ENCODE measurements at places on chromosomes 1 and 21. TPM values are rescaled to one million over a fixed set of nuclear protein-coding genes. Genes with fewer than 3 reads are reported as not detected.

WRAP73 gene
- total RNA-seq = 7.6 TPM

SPRR2E gene
- 307 TPM for total RNA-seq

IFNGR2 gene
- 59.3 TPM for total RNA-seq

ZNF593OS gene
- not detected for total RNA-seq

VPS13D gene
- total RNA-seq = 58.9 TPM

TPTE gene
- total RNA-seq = not detected

GRCh38 chr1:226734611-226735153 lies 4.4 kb downstream of the ITPKB start:
- DNase-seq = no peak
- peak overlapping the region; percentile 68 for H3K4me3 ChIP-seq
- no peaks in the 10 kb centered on the region for H3K27me3 ChIP-seq
- peaks cover 31% of the 10 kb centered on the region for H3K36me3 ChIP-seq
- peaks cover 75% of the 10 kb centered on the region for H3K4me1 ChIP-seq

DNA sequence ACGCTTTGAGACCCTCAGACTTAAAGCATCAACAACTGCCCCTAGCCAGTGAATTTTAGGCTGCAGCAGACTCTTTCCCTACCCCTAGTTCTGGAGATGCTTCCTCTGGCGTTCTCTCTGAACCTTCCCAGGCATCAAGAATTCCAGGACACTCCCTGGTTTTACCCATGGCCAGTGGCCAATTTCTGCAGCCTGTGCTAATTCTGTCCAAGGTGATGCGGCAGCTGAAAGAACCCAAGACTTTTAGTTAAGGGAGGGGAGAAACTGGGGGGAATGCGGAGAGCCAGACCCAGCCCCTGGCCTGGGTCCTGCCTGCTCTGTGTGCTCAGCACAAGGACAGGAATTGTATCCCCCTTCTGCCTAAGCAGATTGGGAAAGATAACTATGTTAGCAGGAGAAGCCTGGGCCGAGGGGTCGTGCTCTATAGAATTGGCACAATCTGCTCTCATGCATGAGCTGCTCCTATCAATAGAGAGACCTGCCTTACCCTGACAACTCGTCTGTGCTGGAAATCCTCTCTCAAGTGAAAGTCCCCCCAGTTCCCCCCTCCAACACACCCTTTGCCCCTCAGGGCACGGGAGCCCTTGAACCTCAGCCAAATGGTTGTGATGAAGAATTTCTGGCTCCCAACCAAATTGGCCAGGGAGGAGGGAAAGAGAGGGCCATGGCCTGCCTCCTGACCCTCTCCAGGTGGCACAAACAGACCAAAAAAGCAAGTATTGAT lies 5.4 kb upstream of the GJA8 start:
- H3K4me1 ChIP-seq = no peaks in the 10 kb centered on the region
- DNase-seq = no peak
- H3K27ac ChIP-seq = no peak overlapping the region

DNA sequence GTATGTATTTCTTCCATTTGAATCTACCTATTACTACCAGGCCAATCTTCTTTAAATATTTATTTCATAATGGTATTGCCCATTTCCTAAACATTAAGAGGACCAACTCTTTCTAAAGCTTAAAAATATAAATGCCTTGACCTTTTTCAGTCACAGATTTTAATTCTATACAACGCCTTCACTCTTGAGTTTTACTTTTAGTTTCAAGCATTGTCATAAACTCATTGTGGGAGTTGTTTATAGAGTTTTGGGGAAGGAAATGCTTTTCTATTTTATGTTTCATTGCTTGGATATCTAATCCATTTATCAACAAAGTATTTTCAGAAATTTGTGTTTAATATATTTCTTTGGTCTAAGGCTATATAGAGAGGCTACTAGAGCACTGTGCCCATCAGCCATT lies 155.8 kb downstream of the DPYD start:
- H3K27ac ChIP-seq = no peak overlapping the region
- no peaks in the 10 kb centered on the region for H3K27me3 ChIP-seq
- no peak overlapping the region for H3K4me3 ChIP-seq
- no peaks in the 10 kb centered on the region for H3K4me1 ChIP-seq
- no peak for DNase-seq

DNA sequence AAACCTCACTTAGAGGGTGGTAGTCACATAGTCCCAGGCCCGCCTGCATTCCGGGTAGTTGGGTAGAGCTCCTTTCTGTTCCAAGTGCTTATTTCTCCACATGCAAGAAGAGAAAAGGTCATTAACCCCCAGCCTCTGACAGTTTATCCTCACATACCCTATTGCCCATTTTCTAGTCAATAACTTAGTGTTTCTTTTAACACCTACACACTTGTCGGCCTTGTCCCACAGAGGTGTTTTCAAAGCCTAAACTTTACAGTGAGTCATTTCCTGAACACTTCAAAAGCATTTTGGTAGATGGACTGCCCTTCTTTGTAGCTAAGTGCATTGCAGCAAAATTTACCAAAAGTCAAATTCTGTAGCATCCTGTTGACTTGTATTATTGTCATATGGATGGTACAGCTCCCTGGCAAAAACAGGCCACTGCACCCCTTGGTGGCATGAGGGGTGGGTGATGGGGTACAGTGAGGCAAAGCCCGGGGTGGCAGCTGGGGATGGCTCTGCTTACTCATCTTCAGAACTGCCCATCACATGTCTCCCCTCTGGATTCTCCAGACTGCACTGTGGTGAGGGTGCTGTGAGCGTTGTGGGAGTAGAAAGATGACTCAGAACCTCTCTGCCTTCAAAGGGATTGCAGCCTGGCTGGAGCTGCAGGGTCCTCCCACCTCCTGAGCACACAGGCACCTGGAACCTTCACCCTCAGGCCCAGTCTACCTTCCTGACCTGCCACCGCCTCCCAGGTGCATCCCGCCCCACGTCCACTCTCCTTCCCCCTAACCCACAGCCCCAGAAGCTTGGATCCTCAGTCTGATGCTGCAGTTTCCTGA lies 45.8 kb upstream of the DMRTB1 start:
- H3K27me3 ChIP-seq = peaks cover 35% of the 10 kb centered on the region
- no peak overlapping the region for H3K4me3 ChIP-seq
- H3K4me1 ChIP-seq = no peaks in the 10 kb centered on the region
- peak overlapping the region; percentile 31 for H3K27ac ChIP-seq
- no peak for DNase-seq

DNA sequence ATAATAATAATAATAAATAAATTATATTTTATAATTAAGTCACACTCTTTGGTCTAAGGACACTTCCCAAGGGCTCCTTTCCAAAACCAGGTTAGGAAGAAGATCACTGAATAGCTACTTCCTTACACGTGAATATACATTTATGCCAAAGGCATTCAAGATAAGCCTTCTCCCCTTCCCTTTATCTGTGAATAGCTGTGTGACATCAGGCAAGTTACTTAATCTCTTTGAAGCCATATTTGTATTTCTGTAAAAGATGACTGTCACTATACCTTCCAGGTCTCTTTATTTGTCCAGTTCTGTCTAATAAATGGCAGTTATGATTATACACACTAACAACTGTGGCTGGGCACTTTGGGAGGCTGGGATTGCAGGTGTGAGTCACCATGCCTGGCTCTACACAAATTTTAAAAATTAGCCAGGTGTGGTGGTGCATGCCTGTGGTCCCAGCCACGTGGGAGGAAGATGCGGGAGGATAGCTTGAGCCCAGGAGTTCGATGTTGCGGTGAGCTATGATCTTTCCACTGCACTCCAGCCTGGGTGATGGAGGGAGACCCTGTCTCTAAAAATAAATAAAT lies 5.5 kb upstream of the RNF11 start:
- DNase-seq = no peak
- peak overlapping the region; percentile 26 for H3K27ac ChIP-seq
- no peak overlapping the region for H3K4me3 ChIP-seq
- H3K27me3 ChIP-seq = no peaks in the 10 kb centered on the region

GRCh38 chr1:109902204-109902985 lies 8.3 kb upstream of the CSF1 start:
- no peak overlapping the region for H3K27ac ChIP-seq
- H3K4me3 ChIP-seq = no peak overlapping the region
- H3K4me1 ChIP-seq = peaks cover 24% of the 10 kb centered on the region
- no peaks in the 10 kb centered on the region for H3K27me3 ChIP-seq
- H3K36me3 ChIP-seq = no peaks in the 10 kb centered on the region
- DNase-seq = no peak

DNA sequence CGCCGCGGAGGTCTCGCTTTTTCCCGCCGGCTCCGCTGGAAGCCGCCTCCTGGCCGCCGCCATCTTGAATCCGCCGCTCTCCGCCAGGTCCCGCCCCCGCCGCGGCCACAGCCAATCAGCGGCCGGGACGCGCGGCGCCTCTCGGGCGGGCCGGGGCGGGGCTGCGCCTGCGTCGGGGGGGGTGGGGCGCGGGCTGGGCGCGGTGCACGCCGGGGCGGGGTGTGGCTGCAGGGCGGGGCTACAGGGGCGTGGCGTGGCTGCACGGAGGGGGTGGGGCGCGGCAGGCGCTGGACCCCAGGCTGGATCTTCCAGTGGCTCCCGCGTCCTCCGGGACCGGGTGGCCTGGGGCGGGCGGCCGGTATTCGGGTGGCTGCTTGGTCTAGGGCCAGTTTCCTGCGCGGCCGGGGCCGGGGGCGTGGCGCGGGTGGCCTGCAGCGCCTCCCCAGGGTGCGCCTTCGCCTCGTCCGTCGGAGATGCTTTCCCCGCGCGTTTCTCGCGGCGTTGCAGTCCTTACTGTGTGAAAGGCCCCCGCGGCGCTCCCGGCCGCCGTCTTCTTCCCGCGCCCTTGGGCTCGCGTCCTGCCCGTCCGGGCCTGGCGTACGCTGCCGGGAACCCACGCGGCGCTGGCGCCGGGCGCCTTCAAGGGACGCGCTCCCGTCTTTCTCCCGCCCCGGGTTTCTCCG lies 575 bp downstream of the PCNT start:
- H3K27ac ChIP-seq = peak overlapping the region; percentile 99
- peak; percentile 69 for DNase-seq
- peaks cover 20% of the 10 kb centered on the region for H3K4me1 ChIP-seq
- no peaks in the 10 kb centered on the region for H3K36me3 ChIP-seq
- no peaks in the 10 kb centered on the region for H3K27me3 ChIP-seq

- peaks cover 4% of the 10 kb centered on the region for H3K4me1 ChIP-seq
- no peak overlapping the region for H3K27ac ChIP-seq
- DNase-seq = no peak
These were observed 10.4 kb upstream of the ZNF648 start for GRCh38 chr1:182071924-182072323.

DNA sequence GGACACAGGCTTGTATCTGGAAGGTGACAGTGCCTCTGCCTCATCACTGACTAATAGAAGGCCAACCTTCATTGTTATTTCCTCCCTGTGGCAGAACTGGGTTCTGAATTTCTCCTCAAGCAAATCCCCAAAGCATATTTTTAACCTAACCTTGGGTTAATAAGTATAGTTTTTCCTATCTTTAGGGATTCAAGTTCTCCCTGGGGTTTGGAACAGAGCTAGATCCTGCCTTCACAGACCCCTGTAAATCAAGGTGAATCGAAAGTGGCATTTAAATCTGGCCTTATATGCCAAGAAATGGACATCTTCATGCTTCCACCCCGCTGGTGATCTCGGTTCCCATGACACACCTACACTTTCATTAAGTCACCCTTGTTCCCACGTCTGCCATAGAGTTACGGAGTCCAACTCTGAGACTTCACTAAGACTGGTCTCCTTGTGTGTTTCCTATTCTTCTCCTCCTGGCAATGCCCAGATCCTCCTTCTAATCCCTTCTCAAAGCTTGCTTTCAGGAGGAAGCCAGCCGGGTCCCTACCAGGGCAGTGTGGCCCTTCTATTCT lies 4.3 kb upstream of the CHI3L2 start:
- no peak overlapping the region for H3K27ac ChIP-seq
- no peak overlapping the region for H3K4me3 ChIP-seq
- no peaks in the 10 kb centered on the region for H3K27me3 ChIP-seq

DNA sequence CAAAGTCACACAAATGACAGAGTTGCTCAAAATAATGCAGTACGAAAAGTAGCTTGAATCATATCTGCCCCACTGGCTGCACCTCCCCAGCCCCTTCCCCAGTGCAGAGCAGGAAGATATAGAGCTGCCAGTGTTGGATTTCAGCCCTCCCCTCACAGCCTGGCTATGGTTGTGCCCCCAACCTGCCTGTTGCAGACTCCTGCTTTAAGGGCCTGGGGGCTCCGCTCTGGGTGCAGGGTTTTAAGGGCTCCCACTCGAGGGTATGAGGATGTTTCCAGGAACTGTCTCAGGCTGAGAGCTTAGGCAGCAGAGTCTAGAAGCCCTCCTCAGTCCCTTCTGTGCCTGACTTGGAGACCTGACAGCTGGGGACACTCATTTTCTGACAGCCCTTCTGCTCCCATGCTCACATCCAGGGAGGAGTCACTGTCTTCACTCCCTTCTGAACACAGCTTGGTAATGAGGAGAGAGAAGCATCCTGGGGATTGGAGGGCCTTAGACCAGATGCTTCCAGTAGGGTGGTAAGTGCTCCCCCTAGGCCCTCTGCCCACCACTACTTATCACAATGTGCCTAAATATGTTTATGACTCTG lies 4.6 kb downstream of the S100A9 start:
- H3K27ac ChIP-seq = peak overlapping the region; percentile 93
- peaks cover 29% of the 10 kb centered on the region for H3K4me1 ChIP-seq
- H3K27me3 ChIP-seq = no peaks in the 10 kb centered on the region
- no peak overlapping the region for H3K4me3 ChIP-seq
- no peaks in the 10 kb centered on the region for H3K36me3 ChIP-seq
- DNase-seq = no peak

GRCh38 chr1:1144122-1144842 lies 28.4 kb upstream of the C1orf159 start:
- peaks cover 11% of the 10 kb centered on the region for H3K4me1 ChIP-seq
- H3K27ac ChIP-seq = peak overlapping the region; percentile 80
- H3K27me3 ChIP-seq = peaks cover 50% of the 10 kb centered on the region
- no peak for DNase-seq
- no peaks in the 10 kb centered on the region for H3K36me3 ChIP-seq

- H3K27ac ChIP-seq = no peak overlapping the region
- no peak for DNase-seq
- H3K27me3 ChIP-seq = no peaks in the 10 kb centered on the region
- H3K4me1 ChIP-seq = no peaks in the 10 kb centered on the region
These were observed 136.0 kb upstream of the KLHDC7A start for GRCh38 chr1:18344755-18345154.

DNA sequence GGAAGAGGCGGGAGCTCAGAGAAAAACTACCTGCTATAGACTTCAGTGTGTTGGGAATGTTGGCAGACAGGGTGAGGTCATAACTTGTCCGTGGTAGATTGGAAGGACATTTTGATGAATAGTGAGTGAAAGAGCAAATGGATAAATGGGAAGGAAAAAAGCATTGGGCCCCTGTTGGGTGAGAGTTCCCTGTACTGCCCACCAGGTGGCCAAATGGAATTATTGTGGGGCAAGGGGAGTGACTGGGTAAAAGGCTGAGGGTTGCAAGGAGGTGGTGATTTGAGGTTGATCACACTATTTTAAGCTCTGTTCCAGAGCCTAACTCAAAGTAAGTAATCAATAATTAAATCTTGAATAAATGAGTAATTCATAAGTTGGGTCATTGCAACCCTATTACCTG lies 60.4 kb downstream of the MRPS6 start:
- no peaks in the 10 kb centered on the region for H3K27me3 ChIP-seq
- H3K4me3 ChIP-seq = no peak overlapping the region
- DNase-seq = no peak
- peaks cover 27% of the 10 kb centered on the region for H3K36me3 ChIP-seq
- no peak overlapping the region for H3K27ac ChIP-seq

Measured in esophagus squamous epithelium (tissue), 5 donors.